ENCODE measurements at places on chromosomes 5 and 9.

DNA sequence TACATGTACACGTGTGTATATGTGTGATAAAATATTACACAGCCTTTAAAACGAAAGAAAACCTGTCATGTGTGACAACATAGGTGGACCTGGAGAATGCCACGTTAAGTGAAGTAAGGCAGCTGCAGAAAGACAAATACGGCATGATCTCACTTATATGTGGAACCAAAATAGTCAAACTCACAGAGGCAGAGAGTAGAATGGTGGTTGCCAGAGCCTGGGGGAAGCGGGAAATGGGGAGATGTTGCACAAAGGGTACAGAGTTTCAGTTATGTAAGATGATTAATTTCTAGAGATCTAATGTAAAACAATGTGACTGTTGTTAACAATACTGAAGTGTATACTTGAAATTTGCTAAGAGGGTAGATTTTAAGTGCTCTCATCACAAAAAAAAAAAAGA is 34.8 kb downstream of the ADAMTS12 start:
- no peak for DNase-seq

DNA sequence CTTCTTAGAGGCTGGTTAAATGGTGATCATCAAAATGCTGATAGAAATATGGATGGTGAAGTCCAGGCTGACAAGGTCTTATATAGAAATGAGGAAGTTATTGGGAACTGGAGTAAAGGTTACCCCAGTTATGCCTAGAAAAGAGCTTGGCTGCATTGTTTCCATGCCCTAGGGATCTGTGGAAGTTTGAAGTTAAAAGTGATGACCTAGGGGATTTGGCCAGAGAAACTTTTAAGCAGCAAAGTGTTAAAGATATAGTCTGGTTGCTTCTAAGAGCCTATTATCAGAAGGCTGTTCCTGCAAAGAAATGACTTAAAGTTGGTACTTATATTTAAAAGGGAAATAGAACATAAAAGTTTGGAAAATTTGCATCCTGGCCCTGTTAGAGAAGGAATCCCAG is 200.3 kb downstream of the ICE1 start:
- DNase-seq, result no peak

GRCh38 chr9:9124616-9125015 is 1325.0 kb upstream of the DMAC1 start:
- DNase-seq, result no peak

GRCh38 chr5:162800301-162800700 is 637.1 kb upstream of the CCNG1 start:
- DNase-seq, result no peak

- peak; percentile 25 for DNase-seq
Measured at GRCh38 chr5:90601468-90601867, 42.9 kb downstream of the ADGRV1 start.

DNA sequence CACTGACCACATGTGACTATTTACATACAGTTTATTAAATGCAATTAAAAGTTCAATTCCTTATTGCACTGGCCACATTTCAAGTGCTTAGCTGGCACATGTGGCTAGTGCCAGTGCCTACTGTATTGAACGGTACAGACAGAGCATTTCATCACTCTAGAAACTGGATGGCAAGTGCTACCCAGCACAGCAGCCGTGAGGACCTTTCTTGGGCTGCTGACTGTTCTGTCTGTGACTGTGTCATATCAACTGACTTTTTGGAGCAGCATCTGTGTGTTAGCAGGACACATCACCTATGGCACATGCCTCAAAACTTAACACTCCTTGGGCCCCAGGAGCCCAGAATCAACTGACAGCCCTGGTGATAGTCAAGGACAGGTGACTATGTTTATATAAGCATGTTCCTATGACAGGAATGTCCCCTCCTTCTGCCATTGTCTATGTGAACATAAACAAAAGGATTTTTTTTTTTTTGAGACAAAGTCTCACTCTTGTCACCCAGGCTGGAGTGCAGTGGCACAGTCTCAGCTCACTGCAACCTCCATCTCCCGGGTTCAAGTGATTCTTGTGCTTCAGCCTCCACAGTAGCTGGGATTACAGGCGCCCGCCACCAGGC is 8.9 kb downstream of the IRF1 start:
- no peak for DNase-seq

DNA sequence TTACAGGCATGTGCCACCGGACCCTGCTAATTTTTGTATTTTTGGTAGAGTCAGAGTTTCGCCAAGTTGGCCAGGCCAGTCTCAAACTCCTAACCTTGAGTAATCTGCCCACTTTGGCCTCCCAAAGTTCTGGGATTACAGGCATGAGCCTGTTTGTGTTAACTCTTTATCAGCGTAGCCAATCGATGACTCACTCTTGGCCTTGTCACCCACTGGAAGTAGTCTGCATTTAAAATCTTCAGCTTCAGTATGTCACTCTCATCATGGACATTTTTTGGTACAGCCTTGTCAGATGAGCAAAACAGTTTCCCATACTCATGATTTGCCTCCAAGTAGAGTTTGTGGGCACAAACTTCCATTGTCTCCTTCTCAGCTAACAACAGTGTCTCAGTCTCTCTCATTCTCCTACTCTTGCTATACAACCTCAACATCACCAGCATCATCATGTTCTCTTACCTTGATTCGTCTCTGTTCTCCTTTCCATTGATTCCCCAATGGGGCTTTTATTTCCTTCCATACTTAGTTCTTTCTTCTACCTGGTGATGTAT is 22.5 kb downstream of the MUSK start:
- DNase-seq, result peak; percentile 35

- no peak for DNase-seq
Measured at GRCh38 chr5:146721073-146721815, 157.3 kb downstream of the PPP2R2B start.

DNA sequence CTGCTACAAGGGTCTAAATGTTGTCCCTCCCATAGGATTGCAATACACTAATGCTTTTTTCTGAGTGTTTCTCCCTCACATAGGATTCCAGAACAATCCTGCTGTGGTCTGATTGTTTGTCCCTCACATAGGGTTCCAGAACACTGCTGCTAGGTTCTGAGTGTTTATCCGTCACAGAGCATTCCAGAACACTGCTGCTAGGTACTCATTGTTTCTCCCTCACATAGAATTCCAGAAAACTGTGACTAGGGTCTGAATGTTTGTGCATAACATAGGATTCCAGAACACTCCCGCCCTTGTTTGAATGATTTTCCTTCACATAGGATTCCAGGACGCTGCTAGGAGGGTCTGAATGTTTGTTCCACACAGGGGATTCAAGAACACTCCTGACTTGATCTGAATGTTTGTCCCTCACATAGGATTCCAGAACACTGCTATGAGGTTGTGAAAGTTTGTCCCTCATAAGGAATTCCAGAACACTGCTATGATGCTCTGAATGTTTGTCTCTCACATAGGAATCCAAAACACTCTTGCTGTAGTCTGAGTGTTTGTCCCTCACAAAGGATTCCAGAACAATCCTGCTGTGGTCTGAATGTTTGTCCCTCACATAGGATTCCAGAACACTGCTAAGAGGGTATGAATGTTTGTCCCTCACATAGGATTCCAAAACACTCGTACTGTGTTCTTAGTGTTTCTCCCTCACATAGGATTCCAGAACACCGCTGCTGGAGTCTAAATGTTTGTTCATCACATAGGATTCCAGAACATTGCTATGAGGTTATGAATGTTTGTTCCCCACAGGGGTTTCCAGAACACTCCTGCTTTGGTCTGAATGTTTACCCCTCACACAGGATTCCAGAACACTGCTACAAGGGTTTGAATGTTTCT is 213.5 kb downstream of the FOXD4L6 start:
- no peak for DNase-seq

DNA sequence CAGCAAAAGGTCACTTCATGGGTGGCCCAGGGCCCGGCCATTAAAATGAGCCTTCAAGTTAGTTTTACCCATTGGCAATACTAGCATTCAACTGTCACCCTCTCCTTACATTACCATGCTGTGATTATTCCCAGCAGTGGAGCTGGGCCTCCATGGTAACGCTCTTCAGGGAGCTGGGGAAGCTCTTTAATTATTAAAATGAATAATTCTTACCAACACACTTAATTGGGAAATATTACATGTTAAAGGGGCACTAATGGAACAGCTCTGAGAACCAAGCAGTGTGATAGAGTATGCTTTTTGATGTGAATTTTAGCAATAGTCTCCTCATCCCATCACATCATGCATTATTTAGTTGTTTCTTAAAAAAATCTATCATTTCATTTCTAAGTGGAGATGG is 187.2 kb downstream of the CEMIP2 start:
- DNase-seq, result no peak

DNA sequence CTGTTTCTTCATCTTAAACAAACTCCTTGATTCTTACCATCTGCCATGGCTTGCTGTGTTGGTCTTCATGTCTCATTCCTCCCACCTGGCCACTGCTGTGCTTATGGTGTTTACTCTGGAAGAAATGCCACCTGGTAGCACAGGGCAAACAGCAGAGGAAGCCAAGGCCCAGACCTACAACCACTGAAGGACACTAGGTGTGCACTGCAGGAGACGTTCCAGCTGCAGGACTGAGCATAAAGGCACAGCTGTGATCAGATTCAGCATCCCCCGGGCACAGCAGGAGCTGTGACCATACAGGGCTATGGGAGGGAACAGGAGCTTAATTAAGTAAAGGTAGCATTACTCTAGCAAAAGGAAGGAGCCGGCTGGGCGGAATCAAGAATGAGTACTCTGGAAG is 12.6 kb upstream of the GNAQ start:
- DNase-seq, result no peak

GRCh38 chr5:51466214-51466613 is 83.0 kb downstream of the ISL1 start:
- no peak for DNase-seq

GRCh38 chr5:173027905-173028304 is 28.2 kb upstream of the CREBRF start:
- DNase-seq, result no peak

DNA sequence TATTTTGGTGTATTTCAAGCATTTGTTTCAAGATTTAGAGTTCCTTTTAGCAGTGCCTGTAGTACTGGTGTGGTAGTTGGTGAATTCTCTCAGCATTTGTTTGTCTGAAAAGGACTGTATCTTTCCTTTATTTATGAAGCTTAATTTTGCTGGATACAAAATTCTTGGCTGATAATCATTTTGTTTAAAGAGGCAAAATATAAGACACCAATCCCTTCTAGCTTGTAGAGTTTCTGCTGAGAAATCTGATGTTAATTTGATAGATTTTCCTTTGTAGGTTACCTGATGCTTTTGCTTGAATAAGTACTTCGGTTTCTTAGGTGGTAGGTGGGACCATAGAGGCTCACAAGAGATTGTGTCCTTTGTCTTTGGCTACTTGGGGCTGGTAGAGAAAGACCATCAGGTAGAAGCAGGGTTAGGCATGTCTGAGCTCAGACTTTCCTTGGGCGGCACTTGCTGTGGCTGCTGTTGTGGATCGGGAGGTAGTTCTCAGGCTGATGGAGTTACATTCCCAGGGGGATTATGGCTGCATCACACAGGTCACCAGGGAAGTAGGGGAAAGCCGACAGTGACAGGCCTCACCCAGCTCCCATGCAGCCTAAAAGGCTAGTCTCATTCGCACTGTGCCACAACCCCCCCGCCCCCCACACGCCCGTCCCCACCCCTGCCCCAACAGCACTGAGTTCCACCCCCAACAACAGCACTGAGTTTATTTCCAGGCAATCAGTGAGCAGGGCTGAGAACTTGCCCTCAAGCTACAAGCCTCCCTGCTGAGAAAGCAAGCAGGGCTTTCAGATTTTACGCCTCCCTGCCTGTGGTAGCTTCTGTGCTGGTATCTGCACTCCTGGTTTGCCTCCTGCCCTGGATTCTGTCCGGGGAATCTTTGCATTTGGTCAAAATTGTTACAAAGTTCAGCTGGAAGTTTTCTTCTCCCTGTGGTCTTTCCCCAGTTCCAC is 127.1 kb upstream of the GLRA1 start:
- DNase-seq, result no peak

- DNase-seq, result no peak
Measured at GRCh38 chr5:62386824-62387223, 16.9 kb downstream of the DIMT1 start.

DNA sequence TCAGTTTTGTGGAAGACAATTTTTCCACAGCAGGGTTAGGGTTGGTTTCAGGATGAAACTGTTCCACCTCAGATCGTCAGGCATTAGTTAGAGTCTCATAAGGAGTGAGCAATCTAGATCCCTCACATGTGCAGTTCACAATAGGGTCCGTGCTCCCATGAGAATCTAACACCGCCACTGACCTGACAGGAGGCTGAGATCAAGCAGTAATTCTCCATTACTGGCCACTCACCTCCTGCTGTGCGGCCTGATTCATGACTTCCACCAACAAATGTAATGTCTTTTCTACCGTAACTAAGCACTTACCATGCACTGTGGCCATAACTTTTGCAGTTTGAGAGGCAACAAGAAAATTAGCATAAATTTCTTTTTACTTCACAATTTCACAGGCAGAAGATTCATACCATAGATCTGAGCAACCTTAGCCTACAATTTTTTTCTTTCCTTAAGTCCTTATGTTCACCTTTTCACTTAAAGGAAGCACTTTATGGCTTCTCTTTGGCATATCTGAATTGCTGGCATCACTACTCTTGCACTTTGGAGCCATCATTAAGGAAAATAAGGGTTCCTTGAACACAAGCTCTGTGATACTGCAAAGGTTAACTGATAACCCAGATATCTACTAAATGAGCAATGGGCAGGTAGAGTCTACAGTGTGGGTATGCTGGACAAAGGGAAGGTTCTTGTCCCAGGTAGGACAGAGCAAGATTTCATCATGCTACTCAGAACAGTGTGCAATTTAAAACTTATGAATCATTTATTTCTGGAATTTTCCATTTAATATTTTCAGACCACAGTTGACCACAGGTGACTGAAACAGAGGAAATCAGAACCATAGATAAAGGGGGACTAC is 83.0 kb upstream of the IFNK start:
- DNase-seq, result no peak

- no peak for DNase-seq
Measured at GRCh38 chr9:129720865-129721545, 31.8 kb downstream of the PTGES start.
